ENCODE measurements at places on chromosomes 2 and 18. TPM values are rescaled to one million over a fixed set of nuclear protein-coding genes. Genes with fewer than 3 reads are reported as not detected.

Gene ARHGAP15
- not detected for total RNA-seq

Gene GALM
- total RNA-seq = 22.0 TPM

Gene KCNS3
- total RNA-seq = 1.2 TPM

Gene ALKAL2
- not detected for total RNA-seq
